Cardiac fibroblast (primary cell): ENCODE measurements at places on chromosomes 16 and 17.
A peak's percentile ranks its signal among the peaks of the same experiment; 100 is the strongest.

DNA sequence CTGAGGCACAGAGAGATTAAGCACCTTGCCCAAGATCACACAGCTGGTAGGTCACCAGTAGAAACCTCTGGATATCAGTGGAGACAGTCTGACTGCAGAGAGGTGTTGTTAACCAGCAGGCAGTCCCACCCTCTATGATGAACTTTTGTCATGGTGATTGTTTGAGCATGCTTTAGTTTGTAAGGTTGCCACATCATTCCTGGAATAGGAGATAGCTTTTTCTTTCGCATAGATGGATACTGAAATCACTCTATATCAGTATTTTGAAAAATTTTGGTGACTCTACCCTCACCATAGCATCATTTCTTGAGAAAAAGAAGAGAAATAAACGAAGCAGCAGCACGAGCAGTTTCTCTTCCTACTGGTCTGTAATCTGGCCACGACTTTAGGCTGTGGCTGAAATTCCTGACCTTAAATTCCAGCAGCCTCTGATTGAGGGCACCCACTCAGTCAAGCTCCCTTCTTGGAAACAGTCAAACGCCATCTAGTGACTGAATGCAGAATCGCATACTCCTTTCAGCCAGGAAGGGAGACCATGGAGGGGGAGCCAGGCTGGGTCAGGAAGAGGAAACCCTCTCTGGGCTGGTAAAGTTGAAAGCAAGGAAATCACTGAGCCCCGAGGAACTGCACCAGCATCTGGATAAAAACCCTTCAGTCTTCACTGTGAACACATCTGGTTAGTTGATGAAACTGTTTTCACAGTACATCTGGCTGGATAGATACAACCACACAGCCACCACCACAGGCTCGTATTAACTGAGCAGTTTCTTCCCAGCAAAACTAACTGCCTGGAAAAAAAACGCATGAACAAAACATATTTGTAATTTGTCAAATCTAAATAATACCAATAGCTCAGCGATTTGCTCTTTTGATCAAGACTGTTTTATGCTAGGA lies 108.5 kb upstream of the XYLT1 start:
- peak; percentile 81 for DNase-seq

DNA sequence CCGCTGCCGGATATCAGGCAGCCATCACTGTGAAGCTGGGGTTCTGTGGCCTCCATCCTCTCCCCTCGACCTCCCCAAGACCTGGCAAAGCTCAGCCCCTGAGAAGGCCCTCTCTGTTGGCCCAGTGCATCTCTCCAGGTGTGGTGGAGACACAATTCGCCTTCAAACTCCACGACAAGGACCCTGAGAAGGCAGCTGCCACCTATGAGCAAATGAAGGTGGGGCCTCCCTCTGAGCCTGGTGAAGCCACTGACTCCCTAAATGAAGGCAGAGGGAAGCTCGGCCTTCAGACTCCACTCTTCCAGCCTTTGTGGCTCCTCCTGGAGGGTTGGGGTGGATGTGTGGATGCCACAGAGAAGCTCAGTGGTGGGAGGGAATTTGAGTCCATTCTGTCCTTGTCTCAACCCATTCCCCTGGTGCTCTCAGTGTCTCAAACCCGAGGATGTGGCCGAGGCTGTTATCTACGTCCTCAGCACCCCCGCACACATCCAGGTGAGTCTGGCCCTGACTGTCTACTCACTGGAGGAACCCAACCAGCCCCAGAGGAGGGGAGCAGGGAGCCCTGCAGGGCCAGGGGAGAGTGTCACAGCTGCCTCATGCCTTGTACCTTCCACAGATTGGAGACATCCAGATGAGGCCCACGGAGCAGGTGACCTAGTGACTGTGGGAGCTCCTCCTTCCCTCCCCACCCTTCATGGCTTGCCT lies 1.7 kb upstream of the MRM1 start:
- no peak for DNase-seq

DNA sequence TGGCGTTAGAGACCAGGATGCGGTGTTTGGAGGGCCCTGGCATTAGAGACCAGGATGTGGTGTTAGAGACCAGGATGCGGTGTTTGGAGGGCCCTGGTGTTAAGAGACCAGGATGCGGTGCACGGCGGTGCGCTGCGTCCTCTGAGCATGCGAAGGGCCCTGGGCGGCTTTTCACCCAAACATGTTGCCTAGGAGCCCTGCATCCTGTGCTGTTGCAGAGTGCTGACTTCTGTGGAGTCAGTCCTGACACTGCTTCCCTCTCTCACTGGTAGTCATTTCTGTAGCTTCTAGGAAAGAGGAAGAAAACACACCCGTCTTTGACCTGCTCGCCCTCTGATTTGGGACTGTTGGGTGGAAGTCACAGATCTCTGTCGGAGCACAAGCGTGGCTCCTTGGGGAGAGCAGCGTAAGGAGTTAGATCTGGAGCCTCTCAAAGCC lies 141.2 kb downstream of the LAT start:
- DNase-seq = no peak

- DNase-seq = no peak
These were observed 8.9 kb downstream of the HAGH start for GRCh38 chr16:1817716-1818115.

DNA sequence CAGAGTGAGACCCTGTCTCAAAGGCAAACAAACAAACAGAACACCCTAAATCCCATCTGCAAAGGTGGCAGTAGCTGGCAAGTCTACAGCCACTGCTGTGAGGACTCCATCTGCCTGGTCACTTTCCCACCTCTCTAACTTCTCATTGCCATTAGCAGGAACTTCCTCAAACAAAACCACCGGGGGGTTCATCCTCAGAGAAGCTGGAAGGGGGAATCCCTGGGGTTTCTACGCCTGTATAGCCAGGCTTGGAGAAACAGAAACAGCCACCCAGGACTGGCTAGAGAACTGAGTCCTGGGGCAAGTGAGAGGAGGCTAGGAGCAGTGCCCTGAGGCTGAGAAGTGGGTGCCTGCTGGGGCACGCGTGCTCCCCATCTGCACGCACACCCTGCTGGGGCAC lies 7.3 kb downstream of the RPH3AL start:
- DNase-seq = no peak

- no peak for DNase-seq
These were observed 9.7 kb downstream of the ADGRG3 start for GRCh38 chr16:57677622-57678369.

GRCh38 chr16:81419806-81420205 lies 24.8 kb upstream of the CMIP start:
- no peak for DNase-seq

DNA sequence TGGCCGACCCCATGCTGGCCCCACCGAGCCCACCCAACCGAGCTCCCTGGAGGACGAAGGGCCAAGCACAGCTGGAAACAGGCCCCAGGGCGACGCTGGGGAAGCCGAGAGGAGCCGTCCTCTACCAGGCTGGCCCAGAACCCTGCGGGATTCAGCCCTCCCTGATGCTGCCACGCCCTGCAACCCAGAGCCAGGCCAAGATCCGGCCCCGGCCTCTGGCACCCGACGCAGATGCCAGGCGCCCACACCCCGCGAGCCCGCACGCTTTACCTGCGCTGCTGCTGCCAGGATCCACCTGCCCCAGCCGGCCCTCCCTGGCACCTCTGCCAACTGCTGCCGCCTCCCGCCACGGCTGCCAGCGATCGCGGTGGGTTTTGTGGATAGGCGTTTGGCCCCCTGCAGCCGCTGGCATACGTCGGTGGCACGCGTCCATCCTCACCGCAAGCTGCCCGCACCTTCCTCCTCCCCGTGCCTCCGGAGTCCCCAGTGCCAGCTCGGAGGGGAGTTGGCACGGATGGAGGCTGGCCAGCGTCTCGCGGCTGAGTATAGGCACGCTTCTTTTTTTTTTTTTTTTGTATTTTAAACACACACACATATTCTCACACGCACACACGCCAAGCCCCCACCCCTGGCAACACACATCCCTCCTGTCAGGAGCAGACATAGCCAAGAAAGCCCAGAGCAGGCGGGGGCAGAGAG lies 41.3 kb upstream of the ACSF3 start:
- no peak for DNase-seq

DNA sequence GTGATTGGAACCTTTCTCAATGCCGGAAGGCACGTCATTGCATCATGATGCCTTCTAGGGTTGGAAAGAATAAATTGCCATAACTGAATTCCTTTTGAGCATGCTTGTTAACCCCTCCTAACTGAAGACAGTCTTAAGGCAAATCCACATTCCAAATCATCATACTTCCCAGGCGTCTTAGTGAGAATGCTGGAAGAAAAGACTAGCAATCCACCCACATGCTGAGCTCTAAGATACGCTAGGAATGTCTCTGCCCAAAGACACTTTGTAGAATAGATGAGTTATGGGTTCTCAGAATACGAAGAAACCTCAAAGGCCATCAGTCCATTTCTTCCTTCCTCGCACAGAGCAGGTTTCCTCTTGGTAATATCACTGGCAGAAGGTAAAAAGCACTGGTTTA lies 486.5 kb downstream of the HS3ST4 start:
- DNase-seq = no peak

DNA sequence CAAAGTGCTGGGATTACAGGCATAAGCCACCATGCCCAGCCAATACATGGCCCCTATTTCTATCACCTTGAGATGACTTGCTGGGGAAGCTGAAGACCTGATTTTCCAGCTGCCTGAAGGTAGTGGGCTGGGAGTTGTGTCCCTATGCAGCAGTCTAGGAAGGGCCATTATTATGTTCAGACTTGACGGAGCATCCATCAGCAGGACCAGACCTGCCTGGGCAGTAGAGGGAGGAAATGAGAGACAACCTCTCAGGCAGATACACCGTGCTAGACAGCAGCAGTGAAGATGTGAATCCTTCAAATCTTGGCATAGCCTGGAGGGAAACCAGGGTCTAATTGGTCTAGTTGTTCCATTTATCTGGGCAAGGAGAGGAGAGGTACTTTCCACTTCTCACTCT lies 35.6 kb upstream of the PHOSPHO1 start:
- no peak for DNase-seq

DNA sequence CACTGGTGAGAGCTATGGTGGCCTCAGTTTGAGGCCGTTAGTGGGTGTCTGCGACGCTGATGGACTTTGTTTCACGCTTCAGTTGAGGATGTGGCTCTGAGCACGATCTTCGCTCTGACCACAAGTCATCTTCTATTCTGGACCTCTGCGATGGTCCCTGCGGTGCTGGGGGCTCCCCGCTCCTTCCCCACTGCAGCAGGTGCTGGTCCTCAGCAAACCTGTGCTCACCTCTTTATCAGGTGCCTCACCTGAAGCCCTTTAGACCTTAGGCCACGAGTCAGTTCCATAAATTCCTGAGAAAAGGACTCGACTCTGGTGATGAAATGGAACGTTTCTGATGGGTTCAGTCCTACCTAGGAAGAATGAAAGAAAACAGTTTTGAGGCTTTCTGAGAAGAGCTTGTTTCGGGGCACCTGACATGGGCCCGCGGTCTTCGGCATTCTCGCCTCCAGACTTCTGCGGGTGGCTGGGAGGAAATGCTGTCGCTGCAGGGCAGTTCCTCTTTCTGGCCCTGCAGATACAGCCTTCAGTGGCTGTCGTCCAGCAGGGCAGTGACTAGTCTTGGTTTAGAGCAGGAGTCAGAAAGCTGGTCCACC lies 4.7 kb downstream of the KCTD5 start:
- DNase-seq = no peak

DNA sequence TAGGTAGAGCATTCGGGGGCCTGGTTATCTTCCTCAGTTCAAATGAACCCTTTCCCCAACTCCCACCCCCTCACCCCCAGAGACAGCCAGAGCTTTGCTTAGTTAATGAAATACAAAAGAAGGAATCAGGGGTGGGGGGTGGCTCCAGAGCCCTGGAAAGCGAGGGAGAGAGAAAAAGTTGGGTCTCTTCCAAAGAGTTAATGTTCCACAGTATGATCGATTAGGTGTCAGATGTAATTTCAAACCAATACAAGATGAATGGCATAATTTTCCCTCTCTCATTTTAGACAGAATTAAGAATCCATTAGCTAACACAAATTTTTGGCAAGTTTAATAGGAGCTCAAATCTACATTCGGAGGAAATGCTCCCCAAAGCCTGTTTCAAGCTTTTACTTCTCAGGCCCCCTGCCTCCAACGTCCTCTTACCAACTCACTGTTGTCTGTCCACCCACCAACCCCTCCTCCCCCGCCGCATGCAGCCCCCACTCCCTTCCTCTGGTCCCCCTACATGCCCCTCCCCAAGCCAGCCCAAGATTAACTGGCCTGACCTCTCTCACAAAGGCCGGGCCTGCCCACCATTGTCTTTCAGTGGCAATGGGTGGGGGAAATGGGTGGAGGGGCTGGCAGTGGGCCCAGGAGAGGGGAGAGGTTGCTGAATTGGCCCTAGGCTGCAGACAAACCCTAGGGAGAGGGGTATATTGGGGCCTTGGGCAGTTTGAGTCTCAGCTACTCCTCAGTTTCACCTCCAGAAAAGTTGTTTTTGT lies 28.2 kb downstream of the NEUROD2 start:
- DNase-seq = peak; percentile 21

- no peak for DNase-seq
These were observed 21.7 kb upstream of the WSCD1 start for GRCh38 chr17:6048486-6048885.

- peak; percentile 86 for DNase-seq
These were observed 1.0 kb downstream of the HERPUD1 start for GRCh38 chr16:56932721-56933619.

DNA sequence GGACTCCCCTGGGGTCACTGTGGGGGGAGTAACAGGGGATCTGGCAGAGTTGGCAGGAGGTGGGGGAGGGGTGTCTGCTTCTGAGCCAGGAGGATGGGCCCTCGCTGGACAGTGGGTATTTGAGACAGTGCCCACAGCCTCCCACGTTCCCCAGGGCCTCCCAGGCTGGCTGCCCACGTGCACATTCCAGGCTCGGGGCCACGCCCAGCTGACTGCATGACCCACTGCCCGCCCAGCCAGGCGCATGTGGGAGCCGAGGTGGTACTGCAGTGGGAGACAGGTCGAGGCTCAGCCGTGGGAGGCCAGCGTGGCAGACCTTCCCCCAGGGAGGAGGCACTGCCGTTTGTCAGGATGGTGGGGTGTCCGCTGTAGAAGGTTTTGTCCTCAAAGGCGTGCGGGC lies 38.8 kb downstream of the BAHCC1 start:
- peak; percentile 55 for DNase-seq

DNA sequence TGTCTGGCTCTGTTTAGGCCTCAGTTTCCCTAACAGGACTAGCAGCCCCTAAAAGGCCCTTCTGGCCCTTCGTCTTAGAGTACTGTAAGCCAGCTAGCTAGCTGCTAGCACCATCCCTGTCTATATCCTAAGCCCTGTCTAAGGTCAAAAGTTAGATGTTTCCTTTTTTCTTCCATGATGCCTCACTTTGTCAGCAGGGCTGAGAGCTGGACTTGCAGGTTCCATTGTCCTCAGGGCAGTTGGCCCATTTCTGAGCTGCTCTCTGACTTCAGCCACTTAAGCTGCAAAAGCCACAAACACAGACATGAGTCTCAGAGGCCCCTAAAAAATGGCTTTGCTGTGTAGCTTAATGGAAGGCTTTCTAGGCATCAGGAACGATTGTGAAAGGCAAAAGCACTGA lies 187.7 kb downstream of the CBLN1 start:
- DNase-seq = no peak
